Endodermal cell (in vitro differentiated cells): ENCODE measurements at places on chromosomes 16 and 17. TPM values are rescaled to one million over a fixed set of nuclear protein-coding genes. Genes with fewer than 3 reads are reported as not detected.
A peak's percentile ranks its signal among the peaks of the same experiment; 100 is the strongest.

DNA sequence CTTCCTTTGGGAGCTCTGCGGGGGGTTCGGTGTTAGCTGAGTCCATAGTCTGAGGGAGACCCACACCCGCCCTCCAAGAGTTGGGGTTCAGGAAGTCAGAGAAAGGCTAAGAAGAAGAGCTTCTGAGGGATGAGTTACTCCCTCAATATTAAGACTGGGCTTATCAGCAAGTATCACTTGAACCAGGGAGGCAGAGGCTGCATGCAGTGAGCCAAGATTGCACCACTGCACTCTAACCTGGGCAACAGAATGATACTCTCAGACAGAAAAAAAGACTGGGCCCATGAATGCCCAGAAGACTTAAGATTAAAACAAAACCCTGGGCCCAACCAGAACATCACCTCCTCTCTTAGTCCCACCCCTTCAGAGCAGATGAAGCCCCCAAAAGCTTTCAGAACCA lies 6.0 kb downstream of the NKIRAS2 start:
- no peaks in the 10 kb centered on the region for H3K27me3 ChIP-seq
- DNase-seq, result no peak
- H3K27ac ChIP-seq, result no peak overlapping the region

- H3K27ac ChIP-seq, result no peak overlapping the region
- no peak overlapping the region for H3K4me3 ChIP-seq
- peaks cover 73% of the 10 kb centered on the region for H3K36me3 ChIP-seq
Measured at GRCh38 chr17:740240-741017, 8.0 kb downstream of the TLCD3A start.

DNA sequence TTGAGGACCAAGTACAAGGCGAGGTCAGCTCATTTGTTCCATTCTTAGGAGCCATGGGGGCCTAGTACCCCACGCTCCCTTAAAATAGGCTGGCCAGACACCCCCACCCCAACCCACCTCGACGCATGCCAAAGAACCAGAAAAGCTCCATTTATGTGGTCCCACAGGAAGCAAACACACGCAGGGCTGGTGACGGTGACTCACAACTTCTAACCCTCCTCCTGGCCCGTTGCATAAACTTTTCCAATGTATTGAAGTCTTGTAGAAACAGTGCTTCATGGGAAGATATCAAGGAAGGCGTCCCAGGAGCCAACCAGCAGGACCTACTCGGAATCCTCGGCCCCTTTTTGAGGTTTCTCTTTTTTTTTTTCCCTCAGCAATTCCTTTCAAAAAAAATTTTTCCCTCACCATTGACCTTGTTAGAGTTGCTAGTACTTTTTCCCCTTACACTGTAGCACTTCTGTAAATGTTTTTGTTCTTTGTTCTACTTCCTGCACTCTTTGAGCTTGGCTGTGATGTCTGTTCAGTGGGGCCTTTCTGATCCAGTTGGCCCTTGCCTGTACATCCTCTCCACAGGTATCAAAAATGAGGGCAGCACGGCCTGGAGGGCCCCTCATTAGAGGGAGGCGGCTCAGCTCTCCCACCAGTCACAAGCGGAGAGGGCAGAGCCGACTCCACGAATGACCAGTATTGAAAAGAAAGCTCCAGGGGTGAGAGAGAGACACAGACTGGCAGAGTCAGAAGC lies 208.3 kb downstream of the RGS9 start:
- H3K27me3 ChIP-seq, result no peaks in the 10 kb centered on the region
- DNase-seq, result no peak
- no peaks in the 10 kb centered on the region for H3K4me1 ChIP-seq
- no peaks in the 10 kb centered on the region for H3K36me3 ChIP-seq

DNA sequence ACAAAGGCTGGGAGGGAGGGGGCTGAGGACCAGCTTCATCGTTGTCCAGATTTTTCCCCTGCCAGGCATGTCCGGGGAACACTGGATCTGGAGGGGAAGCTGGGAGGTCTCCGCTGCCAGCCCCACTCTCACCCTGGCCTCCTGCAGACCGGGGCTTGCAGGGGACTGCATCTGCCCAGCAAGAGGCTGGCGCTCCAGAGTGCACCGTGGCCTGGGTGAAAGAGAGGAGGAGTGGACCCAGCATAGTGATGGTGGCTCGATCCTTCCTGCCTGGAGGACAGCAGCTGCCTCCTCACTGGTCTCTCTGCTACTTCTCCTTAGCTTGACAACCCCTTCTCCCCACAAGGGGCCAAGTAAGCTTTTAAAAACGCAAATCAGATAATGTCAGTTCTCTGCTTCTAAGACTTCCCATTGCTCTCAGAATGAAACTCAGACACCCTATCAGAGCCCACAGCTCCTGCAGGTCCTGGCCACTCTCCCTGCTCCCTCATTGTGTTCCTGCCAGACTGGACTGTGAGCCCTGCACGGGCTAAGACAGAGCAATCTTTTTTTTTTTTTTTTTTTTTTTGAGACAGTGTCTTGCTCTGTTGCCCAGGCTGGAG lies 15.0 kb downstream of the CPNE2 start:
- H3K4me1 ChIP-seq, result no peaks in the 10 kb centered on the region
- no peaks in the 10 kb centered on the region for H3K36me3 ChIP-seq
- no peak for DNase-seq
- H3K27me3 ChIP-seq, result no peaks in the 10 kb centered on the region
- H3K27ac ChIP-seq, result peak overlapping the region; percentile 38

HSD17B1 gene
- 1.6 to 3.3 TPM (median 2.8 TPM) in 3 replicates for total RNA-seq
